ENCODE measurements at places on chromosomes 5 and 9.

DNA sequence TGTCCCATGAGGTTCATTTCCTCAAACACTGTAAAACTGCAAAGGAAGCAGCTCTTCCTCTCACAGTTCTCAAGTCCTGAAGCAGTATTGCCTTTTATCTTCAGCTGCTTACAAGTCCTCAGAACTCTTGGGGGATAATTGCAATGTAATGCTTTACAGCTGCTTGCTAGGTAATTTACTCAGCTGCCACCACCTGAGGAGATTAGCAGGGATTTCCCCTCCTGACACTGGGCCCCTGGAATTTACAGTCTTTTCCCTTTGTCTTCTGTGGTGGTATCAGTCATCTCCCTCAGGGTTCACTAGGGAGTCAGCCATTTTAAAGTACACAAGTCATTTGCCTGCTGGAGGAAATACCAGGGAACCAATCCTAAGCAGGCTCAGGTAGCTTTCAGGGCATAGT, 754.3 kb upstream of the GRAMD2B start:
- DNase-seq, result no peak

- DNase-seq, result no peak
Measured at GRCh38 chr9:14863402-14863801, 46.8 kb downstream of the FREM1 start.

- DNase-seq, result no peak
Measured at GRCh38 chr5:151154931-151155774, 2.4 kb downstream of the ANXA6 start.

- no peak for DNase-seq
Measured at GRCh38 chr5:68288707-68289134, 73.2 kb downstream of the PIK3R1 start.

DNA sequence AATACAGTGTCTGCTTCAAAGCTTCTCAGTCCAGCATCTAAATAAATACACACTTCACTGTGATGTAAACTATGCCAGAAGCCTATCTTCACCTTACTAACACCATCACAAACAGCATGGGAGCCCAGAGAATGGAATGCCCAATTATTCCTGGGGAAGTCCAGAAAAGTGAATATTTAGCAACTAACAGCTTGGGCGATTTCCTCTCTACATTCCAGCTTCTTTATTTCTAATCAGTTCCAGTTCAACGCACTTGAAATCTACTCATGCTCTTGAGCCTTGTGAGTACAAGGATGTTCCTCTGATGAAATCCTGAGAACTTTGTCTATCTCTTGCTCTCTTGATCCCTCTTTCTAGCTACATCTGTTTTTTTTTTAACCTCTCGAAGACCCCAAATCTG, 100.4 kb upstream of the C9orf72 start:
- DNase-seq, result no peak

All from SK-N-MC (cell line).